Neural crest cell (in vitro differentiated cells): ENCODE measurements at places on chromosomes 1 and 21. TPM values are rescaled to one million over a fixed set of nuclear protein-coding genes. Genes with fewer than 3 reads are reported as not detected.

BSND gene
- not detected in 2 replicates for total RNA-seq

HRNR gene
- not detected in 2 replicates for total RNA-seq

RGS16 gene
- 5.8 and 6.4 TPM in 2 replicates for total RNA-seq

SPAG17 gene
- total RNA-seq: 1.5 and 1.6 TPM in 2 replicates

KDM5B gene
- 158 TPM in 2 replicates for total RNA-seq

LMX1A gene
- total RNA-seq: not detected in 2 replicates

COL9A2 gene
- 9.0 and 10.2 TPM in 2 replicates for total RNA-seq

INTS3 gene
- total RNA-seq: 78.4 and 79.2 TPM in 2 replicates

VSIG8 gene
- not detected in 2 replicates for total RNA-seq

PCP4 gene
- 0.45 and 1.1 TPM in 2 replicates for total RNA-seq

NPR1 gene
- 0.57 and 0.93 TPM in 2 replicates for total RNA-seq

GAS5 gene
- total RNA-seq: 479 and 498 TPM in 2 replicates

SLC16A4 gene
- total RNA-seq: 0.96 and 1.8 TPM in 2 replicates

CD1D gene
- total RNA-seq: not detected in 2 replicates

HTR6 gene
- total RNA-seq: not detected in 2 replicates

- DNase-seq: peak; percentile 40
Measured at GRCh38 chr1:52632732-52633290, at the start of gene SHISAL2A. TSS of gene SHISAL2A (plus strand) at chr1:52633168. CDS start at chr1:52633494, 326 bp downstream.

GRCh38 chr21:28693476-28693875 is 299.2 kb downstream of the LTN1 start:
- DNase-seq: no peak

GRCh38 chr1:241225741-241226140 is 131.3 kb downstream of the RGS7 start:
- DNase-seq: no peak

DNA sequence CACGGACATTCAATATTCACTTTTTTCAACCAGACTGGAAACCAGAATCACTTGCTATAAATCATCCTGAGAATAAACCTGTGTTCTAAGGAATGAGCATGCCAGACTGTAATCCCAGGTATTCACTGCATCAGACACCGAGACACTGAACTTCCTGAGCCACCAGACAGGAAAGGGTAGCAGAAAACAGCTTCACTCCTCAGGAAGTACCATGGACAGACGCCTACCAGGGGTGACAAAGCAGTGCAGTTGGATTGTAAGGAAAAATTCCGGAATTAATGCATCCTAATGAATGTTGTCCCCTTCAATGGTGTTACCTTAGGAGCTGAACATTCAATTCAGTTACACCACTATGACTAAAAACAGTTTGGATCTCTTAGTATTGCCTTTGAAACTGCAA is 156.1 kb downstream of the PIGK start:
- no peak for DNase-seq

GRCh38 chr1:97895278-97895677 is 25.6 kb downstream of the DPYD start:
- DNase-seq: no peak

DNA sequence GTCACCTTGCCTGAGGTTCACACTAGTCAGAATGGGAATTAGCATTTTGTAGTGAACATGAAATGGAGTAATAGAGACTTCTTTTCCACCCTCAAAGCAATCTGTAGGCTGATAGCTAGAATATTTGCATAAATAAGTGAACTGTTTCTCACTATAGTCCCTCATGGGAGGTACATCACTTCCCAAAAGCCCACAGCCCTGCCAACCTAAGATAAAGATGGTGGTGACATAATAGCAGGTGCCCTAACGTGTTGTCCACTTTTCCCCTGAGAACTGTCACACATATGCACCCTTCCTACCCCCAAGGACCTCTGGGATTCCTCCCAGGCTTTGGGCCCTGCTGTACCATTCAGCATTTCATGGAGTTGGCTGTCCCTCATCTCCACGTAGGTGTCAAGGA is 4.4 kb downstream of the TMEM35B start:
- no peak for DNase-seq

DNA sequence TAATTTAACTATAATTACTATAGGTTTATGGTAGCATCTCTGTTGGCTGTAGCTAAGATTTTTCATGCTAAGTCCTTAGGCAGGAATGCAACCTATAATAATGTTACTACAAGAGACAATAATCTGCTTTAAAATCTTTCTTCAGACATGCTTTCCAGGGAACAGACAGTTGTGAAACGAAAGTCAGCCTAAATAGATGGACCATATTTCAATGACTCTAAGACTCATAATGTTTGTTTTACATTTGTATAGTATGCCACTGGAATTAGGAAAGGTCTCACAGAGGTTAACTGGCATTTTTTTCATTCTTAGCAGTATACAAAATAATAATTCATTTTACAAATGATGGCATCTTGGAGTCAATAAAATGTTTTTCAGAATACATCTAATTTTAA is 8.1 kb downstream of the RERE start:
- DNase-seq: no peak

DNA sequence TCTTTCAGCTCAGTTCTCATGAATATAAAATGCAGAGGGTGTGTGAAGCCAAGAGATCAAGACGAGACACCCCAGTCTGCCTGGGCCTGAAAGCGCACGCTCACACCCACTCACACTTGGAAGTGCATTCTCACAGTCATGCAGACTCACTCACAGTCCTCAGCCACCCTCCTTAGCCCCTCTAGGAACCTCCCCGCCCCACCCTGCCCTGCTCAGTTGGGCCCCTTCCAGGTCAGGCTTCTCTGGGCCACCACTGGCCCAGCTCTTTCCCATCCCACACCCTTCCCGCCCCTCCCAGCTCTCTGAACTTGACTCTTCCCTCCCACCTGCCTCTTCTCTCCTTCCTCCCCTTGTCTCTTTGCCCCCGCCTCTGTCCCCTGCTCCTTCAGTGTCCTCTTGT is 93.8 kb downstream of the EPHB2 start:
- DNase-seq: no peak

- DNase-seq: peak; percentile 18
Measured at GRCh38 chr1:43005460-43006361, 47.0 kb upstream of the SLC2A1 start.

DNA sequence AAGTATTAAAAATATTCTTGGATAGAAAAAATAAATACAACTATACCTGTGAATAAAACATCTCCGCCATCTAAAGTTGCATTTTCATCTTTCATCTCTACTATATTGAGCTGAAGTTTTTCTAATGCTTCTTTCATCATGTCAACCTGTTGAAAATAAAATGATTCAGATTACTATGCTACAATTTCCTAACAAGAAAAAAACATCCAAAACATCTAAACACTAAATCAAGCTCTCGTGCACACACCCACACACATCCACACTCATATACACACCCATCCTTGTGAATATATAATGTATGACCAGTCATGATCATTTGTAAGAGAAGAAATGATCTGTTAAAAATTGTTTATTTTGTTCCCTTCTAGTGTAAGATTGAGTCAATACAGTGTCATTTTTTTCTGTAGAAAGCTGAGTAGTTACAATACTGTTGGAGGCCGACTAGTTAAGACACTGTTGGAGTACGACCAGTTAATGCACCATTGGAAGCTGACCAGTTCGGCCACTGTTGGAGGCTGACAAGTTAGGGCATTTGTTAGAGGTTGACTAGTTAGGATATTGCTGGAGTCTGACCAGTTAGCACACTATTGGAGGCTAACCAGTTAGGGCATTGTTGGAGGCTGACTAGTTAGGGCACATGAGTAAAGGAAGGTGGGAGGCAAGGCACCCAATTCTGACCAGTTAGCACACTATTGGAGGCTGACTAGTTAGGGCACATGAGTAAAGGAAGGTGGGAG is 82.4 kb upstream of the BCL10 start:
- DNase-seq: no peak

- DNase-seq: no peak
Measured at GRCh38 chr1:168386949-168387586, 106.4 kb downstream of the TBX19 start.

DNA sequence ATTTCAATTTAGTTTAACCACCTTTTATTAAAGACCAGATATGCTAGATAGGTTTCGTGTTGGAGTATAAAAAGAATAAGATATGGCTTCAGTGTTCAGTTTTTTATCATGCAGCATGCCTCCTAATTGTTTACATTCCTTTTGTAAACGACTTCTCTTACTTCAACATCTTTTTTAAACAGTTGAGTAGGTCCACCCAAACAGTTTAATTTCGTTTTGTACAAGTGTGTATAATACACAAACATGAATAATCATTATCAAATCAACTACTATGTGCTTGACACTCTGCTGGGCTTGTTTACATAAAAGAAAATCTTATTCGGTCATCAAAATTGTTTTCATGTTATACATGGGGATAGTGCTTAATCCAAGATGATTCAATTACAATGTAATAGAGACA is 906.3 kb upstream of the ADGRL4 start:
- no peak for DNase-seq

- DNase-seq: no peak
Measured at GRCh38 chr1:59244891-59245290, 52.0 kb upstream of the FGGY start.

DNA sequence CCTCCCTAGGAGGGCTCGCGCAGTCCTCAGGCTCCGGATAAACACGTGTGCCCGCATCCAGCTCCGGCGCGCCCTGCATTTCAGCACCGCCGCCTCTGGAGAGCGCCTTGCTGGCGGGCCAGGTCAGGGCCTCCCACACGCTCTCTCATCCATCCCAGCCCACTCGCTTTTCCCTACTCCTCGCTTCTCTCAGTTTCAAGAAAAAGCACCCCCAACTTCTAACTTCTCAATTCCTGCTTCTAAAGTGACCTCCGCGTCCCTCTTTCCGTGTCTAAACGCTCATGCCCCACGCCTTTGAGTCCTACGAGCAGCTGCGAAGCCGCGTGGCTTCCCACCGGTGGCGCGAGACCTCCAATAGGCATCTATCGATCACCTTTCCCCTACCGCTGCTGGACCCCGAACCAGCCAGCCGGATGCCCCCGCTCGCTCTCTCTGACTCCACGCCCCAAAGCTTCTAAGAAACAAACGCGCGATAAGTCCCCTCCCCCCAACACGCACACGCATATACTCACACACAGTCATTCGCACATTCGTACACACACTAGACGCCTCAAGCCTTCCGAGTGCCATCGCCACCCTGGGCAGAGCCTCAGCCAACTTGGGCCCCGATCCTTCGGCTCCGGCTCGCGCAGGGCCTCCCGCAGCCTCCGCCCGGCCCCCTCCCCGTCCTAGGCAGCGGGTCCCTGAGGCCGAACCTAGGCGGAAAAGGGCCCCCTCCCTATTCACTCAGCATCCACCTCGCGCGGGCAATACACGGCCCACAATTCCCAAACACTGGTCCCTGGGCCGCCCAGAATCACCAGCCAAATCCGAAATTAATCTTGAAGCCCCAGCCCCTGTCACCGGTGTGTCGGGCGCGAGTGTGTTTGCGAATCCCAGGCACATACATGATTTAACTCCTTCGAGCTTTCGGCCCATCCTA is 1.1 kb downstream of the NMNAT2 start:
- DNase-seq: peak; percentile 78

DNA sequence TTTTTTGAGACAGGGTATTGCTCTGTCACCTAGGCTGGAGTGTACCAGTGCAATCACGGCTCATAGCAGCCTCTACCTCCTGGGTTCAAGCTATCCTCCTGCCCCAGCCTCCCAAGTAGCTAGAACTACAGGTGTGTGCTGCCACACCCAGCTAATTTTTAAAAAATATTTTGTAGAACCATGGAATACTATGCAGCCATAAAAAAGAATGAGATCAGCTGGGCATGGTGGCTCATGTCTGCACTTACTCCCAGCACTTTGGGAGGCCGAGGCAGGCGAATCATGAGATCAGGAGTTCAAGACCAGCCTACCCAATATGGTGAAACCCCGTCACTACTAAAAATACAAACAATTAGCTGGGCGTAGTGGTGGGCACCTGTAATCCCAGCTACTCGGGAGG is 29.9 kb upstream of the CTPS1 start:
- DNase-seq: no peak

- no peak for DNase-seq
Measured at GRCh38 chr21:42366292-42367010, at the start of gene TFF1. TSS of gene TFF1 (minus strand) at chr21:42366535. CDS start at chr21:42366495, 40 bp downstream.

DNA sequence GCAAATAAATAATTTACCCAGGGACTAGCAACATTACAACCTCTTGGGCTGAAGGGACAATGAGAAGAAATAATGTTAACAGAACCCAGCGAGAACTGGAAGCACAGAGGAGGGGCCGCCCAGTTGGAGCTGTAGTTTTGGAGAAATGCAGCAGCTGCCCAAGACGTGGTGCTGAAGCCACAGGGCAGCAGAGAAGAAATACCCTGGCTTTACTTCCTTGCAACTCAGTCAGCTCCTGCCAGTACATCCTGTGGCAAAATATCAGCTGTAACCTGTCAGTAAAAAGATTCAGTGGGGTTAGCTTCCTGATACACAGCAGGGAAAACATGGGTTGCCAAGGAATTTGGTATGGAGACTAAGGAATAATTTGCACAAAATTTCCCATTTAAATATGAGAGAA is 283.6 kb upstream of the USP25 start:
- DNase-seq: no peak

DNA sequence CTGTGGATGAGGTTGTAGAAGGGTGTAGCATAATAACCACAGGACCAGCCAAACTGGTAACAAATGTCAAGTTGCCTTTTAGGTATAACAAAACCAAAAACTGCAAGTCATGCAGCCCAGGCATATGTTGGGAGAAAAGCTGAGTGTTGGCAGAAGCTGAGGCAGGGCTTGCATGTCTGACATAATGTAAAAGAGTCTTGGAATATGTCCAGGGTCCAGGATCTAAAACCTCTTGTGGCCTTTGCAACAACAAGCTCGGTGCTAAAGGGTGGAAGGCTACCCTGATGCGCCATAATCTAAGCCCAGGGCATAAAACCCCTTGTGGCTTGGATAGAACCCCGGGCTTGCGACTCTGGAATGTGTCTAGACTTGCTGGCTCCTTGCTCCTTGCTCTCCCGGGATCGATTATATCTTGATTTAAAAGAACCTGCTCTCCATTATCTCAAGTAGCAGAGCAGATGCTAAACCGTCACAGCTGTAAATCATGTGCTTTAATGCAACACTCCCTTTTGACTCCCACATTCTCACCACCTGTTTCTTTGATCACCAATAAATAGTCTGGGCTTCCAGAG is 26.5 kb upstream of the SLC35A3 start:
- no peak for DNase-seq

DNA sequence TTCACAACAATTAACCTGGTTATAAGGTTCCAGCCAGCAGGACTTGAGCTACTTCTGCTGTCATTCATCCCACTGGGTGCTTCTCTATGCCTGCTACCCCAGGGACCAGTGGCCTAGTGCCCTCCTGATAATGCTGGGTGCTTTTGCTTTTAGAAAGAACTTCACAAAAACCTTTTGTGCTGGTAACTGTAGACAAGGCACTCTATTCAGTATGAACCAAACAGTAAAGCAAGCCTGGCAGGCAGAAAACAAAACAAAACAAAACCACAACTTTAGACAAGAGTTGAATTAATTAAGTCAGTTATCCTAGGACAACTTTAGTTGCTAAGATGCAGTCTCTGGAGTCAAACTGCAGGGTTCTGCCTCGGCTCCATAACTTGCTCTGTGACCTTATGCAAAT is 61.9 kb upstream of the ADGRL2 start:
- DNase-seq: no peak

GRCh38 chr1:39391691-39392679 is 99.5 kb upstream of the BMP8A start:
- DNase-seq: no peak

GRCh38 chr1:81323862-81324261 is 476.9 kb upstream of the ADGRL2 start:
- DNase-seq: no peak
